ENCODE measurements at places on chromosomes 6 and 20.

DNA sequence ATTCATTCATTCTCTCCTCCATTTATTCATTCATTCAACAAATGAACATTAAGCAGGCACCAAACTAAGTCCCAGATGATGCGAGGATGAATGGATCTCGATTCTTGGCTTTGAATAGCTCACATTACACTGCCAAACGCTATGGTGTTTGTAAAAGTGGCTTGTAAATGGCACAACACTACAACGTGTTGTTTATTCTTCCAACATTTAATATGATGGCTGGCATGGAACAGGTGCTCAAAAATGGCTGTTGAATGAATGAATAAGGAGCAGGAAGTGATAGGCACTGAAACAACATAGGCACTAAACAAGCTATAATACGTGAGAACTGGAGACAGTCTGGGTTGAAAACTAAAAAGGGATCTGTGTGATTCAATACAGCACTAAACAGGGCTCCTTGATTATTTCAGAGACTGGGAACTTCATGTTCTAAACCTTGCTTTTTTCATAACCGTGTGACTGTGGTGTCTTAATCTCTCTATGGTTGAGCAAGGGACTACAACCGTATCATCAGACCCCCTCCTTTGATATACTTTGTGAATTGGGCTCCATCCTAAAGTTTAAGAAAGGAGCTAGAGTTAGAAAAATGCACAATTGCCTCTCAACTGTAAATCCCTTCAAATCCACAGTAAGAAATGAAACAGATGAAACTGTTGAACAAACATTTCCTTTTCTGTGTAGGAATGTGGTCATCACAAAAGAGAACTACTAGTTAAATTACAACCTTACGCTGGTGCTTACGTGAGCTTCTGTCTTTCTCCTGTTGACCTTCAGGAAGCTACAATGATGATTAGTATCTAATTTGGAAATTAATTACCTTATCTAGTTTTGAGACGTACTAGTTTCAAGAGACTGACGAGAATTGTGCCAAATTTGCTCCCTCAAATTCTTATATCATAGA lies 16.9 kb upstream of the SLC16A10 start:
- DNase-seq: peak; percentile 69

DNA sequence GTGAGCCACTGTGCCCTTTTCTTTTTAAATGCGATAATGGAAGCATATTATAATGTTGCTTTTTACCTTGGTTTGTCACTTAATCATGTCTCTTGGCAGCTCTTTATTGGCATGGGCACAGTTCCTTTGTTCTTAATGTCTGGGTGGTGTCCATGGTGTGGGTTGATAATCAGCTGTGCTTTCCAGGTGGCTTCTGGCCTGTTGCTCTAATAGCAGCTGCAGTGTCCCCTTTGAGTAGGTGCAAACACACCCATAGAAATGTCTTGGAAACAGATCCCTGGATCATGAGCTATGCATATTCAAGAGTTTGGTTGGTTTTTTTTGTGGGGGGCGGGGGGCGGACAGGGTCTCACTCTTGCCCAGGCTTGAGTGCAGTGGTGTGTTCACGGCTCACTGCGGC lies 29.9 kb downstream of the EFCAB8 start:
- no peak for DNase-seq

DNA sequence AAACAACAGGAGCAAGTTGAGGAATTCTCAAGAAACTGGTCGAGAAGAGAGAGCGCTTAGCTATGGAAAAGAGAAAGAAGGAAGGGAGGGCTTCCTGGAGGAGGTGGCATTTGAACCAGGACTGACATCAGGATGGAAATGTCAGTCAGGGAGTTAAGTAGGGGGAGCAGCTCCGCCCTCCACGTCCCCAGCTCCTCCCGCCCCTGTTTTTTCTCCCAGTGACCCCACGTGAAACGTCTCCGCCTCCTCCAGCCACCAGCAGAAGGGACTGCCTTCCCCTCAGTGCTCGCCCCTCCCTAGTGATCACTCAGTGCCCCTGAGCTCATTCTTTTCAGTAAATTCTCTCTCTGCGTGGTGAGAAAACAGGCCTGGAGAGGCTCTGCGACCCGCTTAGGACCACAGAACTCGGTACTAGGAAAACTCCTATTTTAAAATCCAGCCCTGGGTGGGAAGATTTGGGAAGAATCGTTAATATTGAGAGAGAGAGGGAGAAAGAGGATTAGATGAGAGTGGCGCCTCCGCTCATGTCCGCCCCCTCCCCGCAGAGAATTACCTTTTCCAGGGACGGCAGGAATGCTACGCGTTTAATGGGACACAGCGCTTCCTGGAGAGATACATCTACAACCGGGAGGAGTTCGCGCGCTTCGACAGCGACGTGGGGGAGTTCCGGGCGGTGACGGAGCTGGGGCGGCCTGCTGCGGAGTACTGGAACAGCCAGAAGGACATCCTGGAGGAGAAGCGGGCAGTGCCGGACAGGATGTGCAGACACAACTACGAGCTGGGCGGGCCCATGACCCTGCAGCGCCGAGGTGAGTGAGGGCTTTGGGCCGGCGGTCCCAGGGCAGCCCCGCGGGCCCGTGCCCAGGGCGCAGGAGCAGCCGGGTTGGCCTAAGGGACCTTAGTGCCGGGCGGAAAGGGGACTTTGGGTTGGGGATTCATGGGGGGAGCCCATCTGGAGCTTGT lies 4.6 kb downstream of the HLA-DPB1 start:
- DNase-seq: no peak

DNA sequence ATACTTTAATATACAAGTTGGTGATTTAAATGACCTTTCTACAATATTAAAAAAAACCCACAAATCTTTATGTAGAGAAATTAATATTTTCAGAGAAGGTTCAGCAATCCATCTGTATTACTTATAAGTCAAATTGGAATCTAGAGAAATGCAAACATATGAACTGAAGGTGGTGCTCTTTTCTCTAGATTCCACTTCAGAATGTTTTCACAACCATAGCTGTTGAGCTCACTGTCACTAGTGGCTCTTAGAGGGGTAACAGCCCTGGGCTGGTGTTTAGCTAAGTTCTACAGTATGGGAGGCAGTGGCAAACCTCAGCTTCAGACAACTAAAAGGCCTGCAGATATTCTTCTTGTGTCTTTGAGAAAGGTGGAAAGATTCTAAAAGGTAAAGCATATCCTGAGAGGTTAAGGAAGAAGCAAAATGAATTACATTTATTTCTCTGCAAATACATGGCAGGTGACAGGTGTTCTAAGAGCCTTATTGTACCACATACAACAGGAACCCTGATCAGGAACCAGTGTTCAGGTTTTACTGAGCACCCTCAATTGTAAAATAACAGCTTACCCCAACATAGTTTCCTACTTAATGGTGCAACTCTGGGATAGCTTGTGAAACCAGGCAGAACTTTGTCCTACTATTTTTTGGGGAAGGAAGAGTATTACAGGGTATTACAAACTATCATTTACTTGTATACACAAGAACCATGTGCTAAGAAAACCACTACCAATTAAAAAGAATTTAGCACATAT lies 56.6 kb upstream of the SAMHD1 start:
- peak; percentile 88 for DNase-seq

- no peak for DNase-seq
These were observed 19.0 kb upstream of the GSTA4 start for GRCh38 chr6:53014063-53014462.

- peak; percentile 82 for DNase-seq
These were observed 77.5 kb downstream of the ATXN1 start for GRCh38 chr6:16683641-16684194.

GRCh38 chr6:170048615-170049256 lies 242.1 kb downstream of the DLL1 start:
- DNase-seq: peak; percentile 96

DNA sequence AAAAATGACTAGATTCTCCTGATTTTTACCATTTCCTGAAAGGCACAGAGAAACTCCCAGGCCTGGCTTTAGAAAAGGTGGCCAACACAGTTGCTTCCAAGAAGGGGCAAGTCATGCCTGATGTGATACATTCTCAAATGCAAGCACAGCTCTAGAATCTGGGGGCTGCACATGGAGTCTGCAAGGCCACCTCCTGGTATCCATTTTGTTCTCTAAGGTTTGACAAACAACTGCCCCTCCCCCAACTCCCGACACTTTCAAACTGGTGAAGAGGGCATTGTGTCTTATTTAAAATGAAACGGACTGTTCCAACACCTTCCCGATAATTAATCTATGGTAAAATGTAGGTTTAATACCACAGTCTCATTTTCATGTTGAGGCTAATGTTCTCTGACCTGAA lies 220.2 kb upstream of the CEP162 start:
- DNase-seq: no peak

GRCh38 chr20:44361021-44361420 lies 5.5 kb downstream of the HNF4A start:
- no peak for DNase-seq

GRCh38 chr6:159271257-159271656 lies 102.1 kb downstream of the FNDC1 start:
- DNase-seq: no peak

DNA sequence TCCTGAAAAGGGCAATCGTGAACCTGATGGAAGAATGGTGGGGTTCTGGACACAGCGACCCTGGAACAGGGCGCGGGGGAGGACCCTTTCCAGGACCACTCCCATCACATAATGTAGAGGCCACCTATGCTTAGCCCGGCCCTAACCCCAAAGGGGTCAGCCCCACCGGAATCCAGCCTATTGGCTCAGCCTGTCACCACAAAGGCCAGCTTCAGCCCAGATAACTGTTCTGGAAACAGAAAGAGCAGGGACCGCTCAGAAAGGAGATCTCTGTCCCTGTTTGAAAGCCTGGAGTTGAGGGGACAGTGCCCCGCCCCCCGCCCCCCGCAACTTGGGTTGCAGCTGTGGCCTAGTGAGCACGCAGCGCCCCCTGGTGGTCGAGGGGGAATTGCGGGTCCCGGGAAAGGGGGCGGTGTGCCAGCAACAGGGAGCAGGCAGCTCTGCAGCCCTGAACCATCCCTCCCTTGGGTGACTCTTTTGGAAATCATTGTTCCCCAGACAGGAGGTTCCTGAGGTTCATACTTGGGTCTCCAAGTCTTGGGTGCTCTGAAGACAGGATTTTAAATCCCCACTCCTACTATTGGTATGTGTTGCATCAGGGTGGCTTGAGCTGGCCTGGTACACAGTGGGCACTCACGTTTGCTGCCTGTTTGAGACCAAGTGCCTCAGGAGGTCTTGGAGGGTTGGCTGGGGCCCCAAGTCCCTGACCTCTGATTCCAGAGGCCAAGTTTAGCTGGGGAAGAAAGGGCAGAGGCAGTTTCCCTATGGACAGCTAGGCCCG lies 1.5 kb downstream of the SIGLEC1 start:
- DNase-seq: peak; percentile 83
